ENCODE measurements at places on chromosomes 13 and 19. TPM values are rescaled to one million over a fixed set of nuclear protein-coding genes. Genes with fewer than 3 reads are reported as not detected.

The NUP58 gene
- total RNA-seq: 52.0 TPM

The NEK5 gene
- total RNA-seq: not detected

The PSG11 gene
- not detected for total RNA-seq

The CFD gene
- total RNA-seq: not detected

The ZNF575 gene
- 0.08 TPM for total RNA-seq

The PSG1 gene
- total RNA-seq: not detected

The SIGLECL1 gene
- not detected for total RNA-seq

The N4BP2L2 gene
- total RNA-seq: 29.4 TPM

The ZNF177 gene
- total RNA-seq: 0.08 TPM

The SPACA4 gene
- not detected for total RNA-seq

The MYO1F gene
- 0.31 TPM for total RNA-seq

The SPACA7 gene
- total RNA-seq: not detected

The GFY gene
- not detected for total RNA-seq

The KLK8 gene
- 53.8 TPM for total RNA-seq

The CRTC1 gene
- 3.0 TPM for total RNA-seq

The LAIR1 gene
- not detected for total RNA-seq

The FLT1 gene
- 0.08 TPM for total RNA-seq

The ZNF724 gene
- 5.0 TPM for total RNA-seq

The STAP2 gene
- 103 TPM for total RNA-seq

The RYR1 gene
- 1.8 TPM for total RNA-seq

The LENG1 gene
- total RNA-seq: 8.3 TPM

The SOX21 gene
- total RNA-seq: not detected

The ZNF284 gene
- total RNA-seq: 0.86 TPM

The GSX1 gene
- not detected for total RNA-seq

The TRAPPC5 gene
- 121 TPM for total RNA-seq

The AKT1S1 gene
- 25.7 TPM for total RNA-seq

The SHFL gene
- 8.9 TPM for total RNA-seq

The BIVM gene
- 16.9 TPM for total RNA-seq

The CALR3 gene
- 0.16 TPM for total RNA-seq

The YIF1B gene
- total RNA-seq: 121 TPM

The TNFRSF19 gene
- 0.80 TPM for total RNA-seq
